Hepatocyte (in vitro differentiated cells): ENCODE measurements at places on chromosomes 1 and 21. TPM values are rescaled to one million over a fixed set of nuclear protein-coding genes. Genes with fewer than 3 reads are reported as not detected.

The IL20 gene
- total RNA-seq = not detected in 2 replicates

The OR2L13 gene
- total RNA-seq = not detected in 2 replicates

The COL9A2 gene
- total RNA-seq = 13.3 and 20.6 TPM in 2 replicates

The H6PD gene
- total RNA-seq = 40.4 and 54.8 TPM in 2 replicates

The LCE3D gene
- not detected in 2 replicates for total RNA-seq

The SLC22A15 gene
- 5.4 and 6.9 TPM in 2 replicates for total RNA-seq

GRCh38 chr1:19361611-19362147, 49.6 kb downstream of the SLC66A1 start:
- DNase-seq = no peak

DNA sequence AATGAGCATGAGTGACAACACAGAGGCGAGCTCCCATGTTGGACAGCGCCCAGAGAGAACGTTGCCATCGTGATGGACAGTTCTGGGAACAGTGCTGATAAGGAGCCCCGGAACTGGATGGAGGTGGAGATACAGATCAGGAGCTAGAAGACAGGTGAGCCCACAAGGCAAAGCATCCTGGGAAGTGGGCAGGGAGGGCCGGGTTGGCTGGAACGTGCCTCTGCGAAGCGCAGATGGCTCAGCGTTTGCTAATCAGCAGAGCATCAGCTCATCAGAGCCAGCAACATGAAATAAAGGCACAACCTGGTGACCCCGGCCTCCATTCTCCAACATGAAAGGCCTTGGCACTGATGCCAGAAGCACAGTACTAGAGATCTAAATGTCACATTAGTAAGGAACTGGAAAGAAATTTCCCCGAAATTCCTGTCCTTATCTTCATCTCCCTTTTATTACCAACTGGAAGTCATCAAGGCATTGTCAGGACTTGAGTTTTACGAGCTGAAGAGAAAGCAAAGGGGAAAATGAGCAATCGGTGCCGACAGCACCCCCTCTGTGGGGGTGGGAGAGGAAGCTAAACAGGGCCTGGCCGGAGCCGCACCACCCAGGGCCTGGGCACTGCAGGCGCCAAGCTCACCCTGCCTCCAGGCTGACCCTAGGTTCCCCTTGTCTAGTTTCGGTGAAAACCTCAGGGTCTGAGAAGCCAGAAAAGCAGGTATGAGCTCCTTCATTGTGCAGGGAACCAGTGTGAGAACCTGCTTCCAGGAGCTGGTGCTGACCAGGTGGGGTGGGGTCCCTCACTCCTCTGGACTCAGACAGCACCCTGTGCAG, 19.9 kb downstream of the ABCA4 start:
- peak; percentile 52 for DNase-seq

GRCh38 chr1:217140041-217140901, 417.0 kb upstream of the ESRRG start:
- no peak for DNase-seq

GRCh38 chr1:113255720-113256347, 134.5 kb upstream of the MAGI3 start:
- DNase-seq = peak; percentile 37

DNA sequence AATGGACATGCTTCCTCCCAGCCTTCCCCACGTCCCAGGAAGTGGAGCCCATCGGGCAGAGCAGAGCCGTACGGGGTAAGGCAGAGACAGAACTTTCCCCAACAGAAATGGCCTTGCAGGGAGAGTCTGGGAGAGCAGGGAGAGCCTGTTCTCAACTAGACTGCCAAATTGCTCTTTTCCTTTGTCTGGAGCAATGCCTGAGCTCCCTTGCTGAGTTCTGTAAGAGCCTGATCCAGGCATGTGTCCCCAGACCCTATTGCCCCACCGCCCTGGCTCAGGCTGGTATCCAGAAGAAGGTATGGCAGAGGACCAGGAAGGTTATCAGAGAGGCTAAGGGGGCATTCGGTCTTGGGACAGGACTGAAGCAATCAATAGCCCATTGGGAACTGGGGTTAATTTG, 79.9 kb downstream of the TMEM53 start:
- DNase-seq = no peak

GRCh38 chr1:89724369-89725010, 91.6 kb downstream of the LRRC8C start:
- no peak for DNase-seq

DNA sequence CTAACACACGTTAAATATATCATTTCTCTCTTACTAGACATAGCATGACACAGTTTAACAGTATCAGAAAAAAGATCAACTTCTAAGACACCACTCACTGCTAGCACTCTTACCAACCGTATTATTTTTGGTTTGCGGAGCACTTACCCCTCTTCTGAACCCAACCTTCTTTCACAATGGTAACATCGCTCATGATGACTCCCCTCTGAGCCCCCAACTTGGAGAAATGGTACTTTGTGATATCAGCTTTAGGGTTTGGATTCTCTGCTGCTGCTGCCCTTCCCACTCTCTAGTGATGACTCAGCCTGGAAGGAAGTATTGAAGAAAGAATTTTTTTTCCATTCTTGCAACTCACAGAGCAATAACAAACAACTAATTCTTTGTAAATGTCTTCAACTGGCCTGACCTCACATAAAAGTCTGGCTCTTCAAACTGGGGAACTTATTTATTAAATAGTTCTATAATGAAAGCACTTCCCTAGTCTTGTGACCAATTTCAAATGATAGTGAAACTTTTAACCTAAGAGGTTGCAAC, 7.0 kb downstream of the AKT3 start:
- DNase-seq = peak; percentile 12
